ENCODE measurements at places on chromosomes 6 and 20.

- no peaks in the 10 kb centered on the region for H3K27me3 ChIP-seq
- H3K4me3 ChIP-seq, result no peak overlapping the region
- H3K4me1 ChIP-seq, result no peaks in the 10 kb centered on the region
- no peak overlapping the region for H3K27ac ChIP-seq
- no peaks in the 10 kb centered on the region for H3K36me3 ChIP-seq
- no peak for DNase-seq
These were observed 654.7 kb upstream of the FLRT3 start for GRCh38 chr20:14992153-14992552.

GRCh38 chr20:18548465-18548864, 18.8 kb upstream of the SMIM26 start:
- no peak for DNase-seq
- no peaks in the 10 kb centered on the region for H3K4me1 ChIP-seq
- H3K4me3 ChIP-seq, result no peak overlapping the region
- no peak overlapping the region for H3K27ac ChIP-seq
- H3K36me3 ChIP-seq, result peaks cover 16% of the 10 kb centered on the region

GRCh38 chr6:33812669-33813068, 8.9 kb upstream of the MLN start:
- H3K4me1 ChIP-seq, result peaks cover 9% of the 10 kb centered on the region
- H3K4me3 ChIP-seq, result no peak overlapping the region
- DNase-seq, result peak; percentile 73
- H3K36me3 ChIP-seq, result no peaks in the 10 kb centered on the region
- H3K27ac ChIP-seq, result no peak overlapping the region

DNA sequence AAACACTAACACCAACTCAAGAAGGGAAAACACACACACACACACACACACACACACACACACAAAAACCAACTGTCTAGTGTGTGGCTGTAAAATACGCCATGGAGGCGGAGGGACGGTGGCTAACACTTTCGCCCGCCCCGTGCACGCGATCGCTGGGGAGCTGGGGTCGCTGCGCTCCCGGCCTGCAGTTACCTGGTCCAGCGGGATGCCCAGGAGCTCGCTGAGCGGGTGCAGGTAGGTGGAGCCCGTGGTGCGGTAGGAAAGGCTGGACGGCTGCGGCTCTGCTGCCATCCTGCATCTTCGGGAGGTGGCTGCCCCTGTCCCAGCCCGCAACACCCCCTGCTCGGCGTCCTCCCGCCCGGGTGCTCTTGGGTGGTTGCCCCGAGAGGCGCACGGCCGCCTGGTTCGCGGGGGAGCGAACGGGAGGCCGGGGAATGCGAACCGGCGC, 303 bp downstream of the MBOAT1 start:
- peaks cover 11% of the 10 kb centered on the region for H3K27me3 ChIP-seq
- no peak for DNase-seq
- H3K4me3 ChIP-seq, result peak overlapping the region; percentile 92
- H3K4me1 ChIP-seq, result peaks cover 28% of the 10 kb centered on the region
- H3K36me3 ChIP-seq, result no peaks in the 10 kb centered on the region
- peak overlapping the region; percentile 86 for H3K27ac ChIP-seq

DNA sequence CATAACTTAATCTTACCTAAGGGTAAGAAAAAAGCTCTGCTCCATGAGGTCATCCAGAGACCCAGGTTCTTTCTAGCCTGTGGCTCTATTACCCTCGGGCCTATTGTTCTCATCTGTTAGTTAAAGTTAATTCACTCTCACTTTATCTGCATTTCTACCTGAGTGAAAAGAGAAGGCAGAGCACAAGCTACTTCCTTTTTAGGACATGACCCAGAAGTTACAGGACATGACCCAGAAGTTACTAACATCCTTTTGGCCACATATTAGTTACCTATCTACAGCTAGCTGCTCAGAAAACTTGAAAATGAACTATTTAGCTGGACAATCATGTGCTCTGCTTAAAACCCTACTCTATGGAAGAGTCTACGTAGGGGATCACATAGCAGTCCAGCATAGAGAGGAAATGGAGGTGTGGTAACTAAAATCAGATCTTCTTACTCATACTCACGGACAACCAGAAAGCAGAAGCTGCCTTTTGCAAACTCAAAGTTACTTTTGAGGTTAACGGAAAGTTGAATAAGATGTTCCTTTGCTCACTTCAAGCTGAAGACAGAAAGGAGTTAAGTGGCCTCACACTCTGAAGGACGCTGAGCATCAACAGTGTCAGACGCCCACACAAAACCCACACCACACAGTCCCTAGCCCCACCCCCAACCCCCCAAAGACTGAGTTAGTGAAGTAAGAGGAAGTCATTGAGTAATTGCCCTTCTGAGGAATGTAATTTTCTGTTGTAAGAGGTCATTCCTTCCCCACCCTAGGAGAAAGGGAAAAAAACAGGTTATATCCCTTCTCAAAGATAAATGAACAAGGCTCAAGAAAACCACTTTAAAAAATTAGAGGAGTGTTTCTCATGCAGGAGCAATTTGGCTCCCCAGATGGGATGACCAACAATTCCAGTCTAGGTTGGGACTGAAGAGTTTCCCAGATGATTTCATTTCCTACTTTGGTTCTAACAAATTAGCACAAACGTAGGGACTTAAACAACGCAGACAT, 45.9 kb upstream of the TAB2 start:
- H3K27me3 ChIP-seq, result no peaks in the 10 kb centered on the region
- H3K27ac ChIP-seq, result peak overlapping the region; percentile 93
- H3K4me3 ChIP-seq, result peak overlapping the region; percentile 78
- DNase-seq, result no peak
- peaks cover 38% of the 10 kb centered on the region for H3K4me1 ChIP-seq

DNA sequence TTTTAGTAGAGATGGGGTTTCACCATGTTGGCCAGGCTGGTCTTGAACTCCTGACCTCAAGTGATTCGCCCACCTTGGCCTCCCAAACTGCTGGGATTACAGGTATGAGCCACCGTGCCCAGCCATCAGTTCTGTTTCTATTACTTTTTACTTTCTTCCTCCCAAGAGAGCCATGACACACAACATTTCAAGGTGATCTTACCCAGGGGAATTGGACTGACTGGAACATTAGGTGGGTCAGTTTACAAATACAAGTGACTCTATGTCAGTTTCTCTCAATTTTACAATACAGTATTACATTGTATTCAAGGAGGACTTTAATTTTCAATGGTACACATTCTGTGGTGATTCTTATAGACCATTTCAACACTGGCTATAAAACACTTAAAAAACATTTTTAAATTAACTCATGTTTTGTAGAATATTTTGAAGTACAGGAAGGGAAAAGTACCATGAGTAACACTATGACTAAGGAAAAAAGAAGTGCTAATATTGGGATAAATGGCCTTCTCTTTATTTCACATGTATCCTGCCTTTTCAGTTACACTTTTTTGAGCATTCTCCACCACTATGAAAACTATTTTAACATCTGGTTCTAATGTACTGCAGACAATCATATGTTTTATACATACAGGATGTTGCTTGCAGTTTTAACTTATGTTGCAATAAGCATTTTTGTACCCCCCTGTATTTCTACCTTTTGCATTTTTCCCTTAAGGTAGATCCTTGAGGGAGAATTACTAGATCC, 8.4 kb downstream of the TPBG start:
- H3K36me3 ChIP-seq, result no peaks in the 10 kb centered on the region
- DNase-seq, result no peak
- no peak overlapping the region for H3K4me3 ChIP-seq
- no peak overlapping the region for H3K27ac ChIP-seq

DNA sequence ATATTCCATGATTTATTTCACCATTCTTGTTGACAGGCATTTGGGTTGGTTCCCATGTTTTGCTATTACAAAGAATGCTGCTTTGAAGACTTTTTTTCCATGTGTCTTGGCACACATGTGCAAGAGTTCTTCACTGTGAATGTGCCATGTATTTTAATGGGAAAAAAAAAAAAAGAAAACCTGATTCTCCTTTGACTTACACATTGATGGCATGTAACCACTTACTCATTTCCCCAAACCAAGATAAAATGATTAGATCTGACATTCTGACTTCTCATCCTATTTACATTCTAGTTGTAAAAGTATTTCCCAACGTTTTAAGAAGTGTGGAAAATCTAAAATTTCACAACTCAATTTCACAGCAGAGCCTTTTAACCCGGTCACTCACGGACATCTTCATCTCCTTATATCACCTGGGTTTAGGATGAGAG, 4.4 kb downstream of the CAP2 start:
- DNase-seq, result no peak
- no peak overlapping the region for H3K27ac ChIP-seq
- H3K4me1 ChIP-seq, result peaks cover 1% of the 10 kb centered on the region
- H3K27me3 ChIP-seq, result peaks cover 32% of the 10 kb centered on the region

GRCh38 chr20:63456429-63457284, 15.8 kb downstream of the KCNQ2 start:
- no peaks in the 10 kb centered on the region for H3K36me3 ChIP-seq
- no peak overlapping the region for H3K4me3 ChIP-seq
- DNase-seq, result no peak
- H3K27me3 ChIP-seq, result peaks cover 16% of the 10 kb centered on the region

GRCh38 chr6:56764081-56764566, 121.4 kb upstream of the DST start:
- DNase-seq, result no peak
- H3K36me3 ChIP-seq, result no peaks in the 10 kb centered on the region
- H3K4me1 ChIP-seq, result no peaks in the 10 kb centered on the region
- peaks cover 2% of the 10 kb centered on the region for H3K27me3 ChIP-seq
- no peak overlapping the region for H3K27ac ChIP-seq

GRCh38 chr20:41196653-41197225, 59.4 kb downstream of the PLCG1 start:
- H3K4me3 ChIP-seq, result no peak overlapping the region
- peaks cover 39% of the 10 kb centered on the region for H3K36me3 ChIP-seq
- H3K27me3 ChIP-seq, result no peaks in the 10 kb centered on the region
- DNase-seq, result no peak
- no peak overlapping the region for H3K27ac ChIP-seq

- no peak overlapping the region for H3K27ac ChIP-seq
- H3K4me3 ChIP-seq, result no peak overlapping the region
- H3K36me3 ChIP-seq, result no peaks in the 10 kb centered on the region
These were observed 253.6 kb upstream of the RAB32 start for GRCh38 chr6:146289816-146290588.

- no peak for DNase-seq
- H3K4me3 ChIP-seq, result no peak overlapping the region
- H3K4me1 ChIP-seq, result no peaks in the 10 kb centered on the region
These were observed 122.8 kb upstream of the EEF1E1 start for GRCh38 chr6:8225113-8225512.

DNA sequence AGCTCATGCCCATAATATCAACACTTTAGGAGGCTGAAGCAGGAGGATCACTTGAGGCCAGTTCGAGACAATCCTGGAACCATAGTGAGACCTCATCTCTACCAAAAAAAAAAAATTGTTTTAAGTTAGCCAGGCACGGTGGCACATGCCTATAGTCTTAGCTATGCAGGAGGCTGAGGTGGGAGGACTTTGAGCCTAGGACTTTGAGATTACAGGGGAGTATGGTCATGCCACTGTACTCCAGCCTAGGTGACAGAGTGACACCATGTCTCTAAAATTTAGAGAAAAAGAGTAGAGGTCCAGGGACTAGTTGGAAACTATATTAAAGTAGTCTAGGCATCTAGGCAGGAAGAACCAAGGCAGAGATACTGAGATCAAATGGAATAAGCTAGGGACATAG, 121.6 kb downstream of the SLC16A10 start:
- peaks cover 3% of the 10 kb centered on the region for H3K27me3 ChIP-seq
- peaks cover 9% of the 10 kb centered on the region for H3K4me1 ChIP-seq
- no peak overlapping the region for H3K4me3 ChIP-seq
- DNase-seq, result no peak
- peaks cover 6% of the 10 kb centered on the region for H3K36me3 ChIP-seq

DNA sequence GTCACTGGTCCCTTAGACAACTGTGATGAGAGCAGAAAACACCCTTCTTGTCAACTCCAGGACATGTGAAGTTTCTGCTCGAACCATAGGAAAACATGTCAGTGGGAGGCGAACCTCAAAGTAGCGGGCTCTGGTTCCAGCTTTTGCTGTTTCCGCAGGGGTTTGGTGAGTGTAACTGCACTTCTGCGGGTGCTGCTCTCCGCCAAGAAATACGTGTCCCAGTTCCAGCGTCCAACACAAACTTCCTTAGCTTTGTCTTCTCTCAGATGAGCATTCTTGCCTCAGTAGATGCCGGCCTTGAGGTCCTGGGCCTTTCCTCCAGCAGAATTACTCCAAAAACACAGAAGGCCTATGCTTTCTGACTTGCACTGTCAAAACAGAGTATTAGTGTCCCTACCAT, 156.3 kb downstream of the FNDC1 start:
- H3K4me1 ChIP-seq, result no peaks in the 10 kb centered on the region
- no peak overlapping the region for H3K27ac ChIP-seq
- peaks cover 6% of the 10 kb centered on the region for H3K27me3 ChIP-seq
- DNase-seq, result no peak
- no peak overlapping the region for H3K4me3 ChIP-seq
- H3K36me3 ChIP-seq, result no peaks in the 10 kb centered on the region

- H3K27me3 ChIP-seq, result peaks cover 81% of the 10 kb centered on the region
- H3K4me1 ChIP-seq, result peaks cover 5% of the 10 kb centered on the region
- no peak for DNase-seq
- no peak overlapping the region for H3K4me3 ChIP-seq
- no peaks in the 10 kb centered on the region for H3K36me3 ChIP-seq
These were observed 2.6 kb downstream of the PPP1R14C start for GRCh38 chr6:150145427-150145826.

- H3K4me3 ChIP-seq, result no peak overlapping the region
- H3K36me3 ChIP-seq, result no peaks in the 10 kb centered on the region
- H3K27me3 ChIP-seq, result no peaks in the 10 kb centered on the region
- no peak for DNase-seq
- H3K4me1 ChIP-seq, result peaks cover 1% of the 10 kb centered on the region
These were observed 31.3 kb downstream of the C20orf203 start for GRCh38 chr20:32642257-32643046.

DNA sequence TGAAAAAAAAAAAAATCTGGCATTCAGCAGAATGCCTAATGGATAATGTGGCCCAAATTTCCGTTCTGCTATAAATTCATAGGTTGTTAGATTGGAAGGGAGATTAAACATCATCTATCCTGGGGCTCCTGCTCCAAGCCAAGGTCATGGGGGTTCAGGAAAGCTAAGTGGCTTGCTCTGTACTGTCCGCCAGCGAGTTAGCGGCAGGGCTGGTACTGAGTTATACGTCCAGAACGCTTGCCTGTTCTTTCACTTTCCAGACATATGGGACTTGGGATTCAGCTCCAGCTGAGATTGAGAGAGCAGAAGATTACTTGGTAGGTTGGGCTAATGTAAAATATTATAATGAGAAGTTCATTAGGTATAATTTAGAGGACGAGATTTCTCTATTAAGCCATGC, 858 bp downstream of the RWDD1 start:
- peak overlapping the region; percentile 98 for H3K27ac ChIP-seq
- no peaks in the 10 kb centered on the region for H3K27me3 ChIP-seq
- DNase-seq, result no peak
- peaks cover 20% of the 10 kb centered on the region for H3K36me3 ChIP-seq
- H3K4me3 ChIP-seq, result peak overlapping the region; percentile 97
